ENCODE measurements at places on chromosomes 7 and 10.

DNA sequence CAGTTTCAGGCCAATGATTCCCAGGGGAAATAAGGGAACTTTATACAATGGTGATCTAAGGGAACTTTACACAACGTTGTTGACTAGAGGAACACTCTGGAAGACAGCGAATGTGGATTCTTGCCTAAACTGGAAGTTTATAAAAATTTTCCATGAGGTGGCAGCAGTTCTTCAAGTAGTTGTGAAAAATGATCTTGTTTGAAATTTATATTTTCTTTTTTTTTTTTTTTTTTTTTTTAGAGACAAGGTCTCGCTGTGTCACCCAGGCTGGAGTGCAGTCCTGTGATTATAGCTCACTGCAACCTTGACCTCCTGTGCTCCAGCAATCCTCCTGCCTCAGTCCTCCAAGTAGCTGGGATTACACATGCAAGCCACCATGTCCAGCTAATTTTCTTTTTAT, 32.1 kb upstream of the GTF2I start:
- peak; percentile 2 for DNase-seq

- no peak for DNase-seq
Measured at GRCh38 chr7:155296006-155296787, 1.5 kb upstream of the INSIG1 start.

GRCh38 chr10:116521424-116522290, 24.1 kb upstream of the PNLIP start:
- no peak for DNase-seq

DNA sequence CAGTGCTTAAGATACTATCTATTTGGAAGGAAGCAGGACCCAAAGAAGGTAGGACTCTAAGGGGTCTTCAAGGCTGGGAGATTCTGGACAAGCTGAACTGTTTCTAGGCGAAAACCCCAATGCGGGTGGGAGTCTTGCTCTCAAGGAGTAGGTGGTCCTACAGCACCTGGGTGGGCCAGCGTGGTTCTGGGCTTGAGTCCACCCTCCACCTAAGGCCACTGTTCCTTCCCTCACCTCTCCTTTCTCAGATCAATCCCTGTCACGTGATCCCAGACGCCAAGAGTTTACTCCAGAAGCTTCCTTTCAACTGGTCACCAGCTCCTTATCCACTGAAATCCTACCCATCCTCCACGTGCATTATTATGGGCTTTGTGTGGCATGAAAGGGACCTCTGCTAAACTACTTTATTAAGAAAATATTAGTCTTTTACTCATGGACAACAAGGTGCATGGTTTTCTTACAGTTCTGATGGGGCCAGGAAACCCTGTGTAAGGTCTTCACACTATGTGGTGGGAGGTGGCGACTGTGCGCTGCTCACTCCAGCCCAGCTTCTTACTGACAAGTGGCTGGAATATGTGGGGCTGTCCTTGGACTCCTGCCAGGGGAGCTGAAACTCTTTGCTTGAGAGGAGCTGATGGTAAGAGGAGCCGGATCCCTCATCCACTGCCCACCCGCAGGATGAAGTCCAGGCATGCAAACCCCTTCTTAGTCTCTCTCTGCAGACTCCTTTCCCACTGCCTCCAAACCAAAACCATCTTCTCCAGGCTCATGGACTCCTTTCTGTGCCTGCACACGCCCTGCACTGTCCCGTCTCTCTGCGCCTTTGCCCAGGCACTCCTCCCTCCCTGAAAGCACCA, 1.6 kb downstream of the ZNF746 start:
- peak; percentile 47 for DNase-seq

- DNase-seq = no peak
Measured at GRCh38 chr10:117804470-117805011, 242.2 kb downstream of the RAB11FIP2 start.

GRCh38 chr7:102117743-102118142, 168.9 kb upstream of the SH2B2 start:
- DNase-seq = no peak

DNA sequence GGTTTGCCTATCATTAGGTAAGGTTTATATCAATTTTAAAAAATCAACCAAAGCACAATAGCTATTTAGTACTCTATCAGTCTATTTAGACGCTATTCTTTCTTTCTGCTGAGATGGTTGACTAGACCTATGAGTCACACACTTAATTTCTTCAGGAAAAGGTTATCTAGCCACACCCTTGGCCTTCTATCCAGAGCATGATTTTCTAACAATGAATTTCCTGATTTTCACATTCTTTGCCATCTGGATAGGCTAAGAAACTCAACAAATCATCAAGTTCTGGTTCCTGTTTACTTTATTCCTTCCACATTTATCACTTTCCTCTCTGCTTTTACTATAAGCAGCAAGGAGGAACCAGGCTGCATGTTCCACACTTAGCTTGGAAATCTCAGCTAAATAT, 8.1 kb downstream of the PRPS1L1 start:
- no peak for DNase-seq

DNA sequence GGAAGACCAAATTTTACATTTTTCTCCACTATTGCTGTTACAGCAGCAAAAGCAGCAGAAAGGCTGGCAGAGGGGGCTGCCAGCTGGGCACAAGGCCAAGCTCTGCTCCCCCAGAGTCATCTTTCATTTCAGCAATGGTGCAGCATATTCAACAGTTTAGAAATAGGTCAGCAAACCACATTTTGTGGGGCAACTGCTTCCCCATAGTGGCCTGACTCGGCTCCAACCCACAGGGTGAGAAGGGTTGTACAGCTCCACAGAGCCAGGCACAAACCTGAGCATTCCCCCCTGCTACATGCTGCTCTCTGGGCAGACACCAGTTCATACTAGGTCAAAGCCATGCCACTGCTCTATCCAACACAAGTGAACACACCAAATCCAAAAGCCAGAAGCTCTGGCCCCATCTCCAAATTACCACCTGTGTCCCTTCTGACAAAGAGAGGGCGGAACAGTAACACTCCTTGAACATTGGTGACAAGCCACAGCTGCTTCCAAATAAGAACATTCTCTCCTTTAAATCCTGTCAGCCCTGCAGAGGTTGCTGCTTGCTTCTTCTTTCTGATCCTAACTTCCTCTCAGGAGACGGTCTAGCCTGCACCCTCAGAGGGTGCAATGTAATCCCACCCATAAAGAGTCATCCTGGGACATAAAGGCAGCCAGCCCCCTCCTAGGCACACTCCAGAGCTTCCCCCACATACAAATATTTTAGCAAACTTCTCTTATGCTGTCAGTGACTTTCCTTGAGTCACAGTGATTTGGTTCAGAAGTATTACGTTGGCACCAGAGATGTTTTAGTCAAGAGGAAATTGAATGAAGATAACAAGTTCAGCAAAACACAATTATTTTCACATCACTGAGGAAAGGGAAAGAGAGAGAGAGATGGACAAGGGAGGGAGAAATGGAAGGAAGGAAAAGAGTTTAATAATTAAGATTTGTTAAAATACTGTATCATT, 39.0 kb upstream of the SLIT1 start:
- no peak for DNase-seq

DNA sequence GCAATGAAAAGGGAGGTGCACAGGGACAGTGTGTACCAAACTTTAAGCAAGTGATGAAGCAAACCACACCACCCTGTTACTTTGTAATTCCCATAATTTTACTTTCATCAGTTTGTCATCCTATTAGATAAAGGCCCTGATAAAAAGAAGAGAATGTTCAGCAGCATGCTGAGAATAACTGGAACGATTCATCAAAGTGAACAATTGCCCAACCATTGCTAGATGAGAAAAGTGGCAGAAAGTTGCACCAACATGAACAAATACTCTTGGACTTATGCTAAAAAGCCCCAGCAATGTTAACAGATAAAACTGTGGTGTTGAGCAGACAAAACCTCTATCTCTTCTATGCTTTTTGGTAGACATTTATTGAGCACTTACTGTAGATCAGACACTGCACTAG, 75.5 kb upstream of the PCGF5 start:
- DNase-seq = no peak

DNA sequence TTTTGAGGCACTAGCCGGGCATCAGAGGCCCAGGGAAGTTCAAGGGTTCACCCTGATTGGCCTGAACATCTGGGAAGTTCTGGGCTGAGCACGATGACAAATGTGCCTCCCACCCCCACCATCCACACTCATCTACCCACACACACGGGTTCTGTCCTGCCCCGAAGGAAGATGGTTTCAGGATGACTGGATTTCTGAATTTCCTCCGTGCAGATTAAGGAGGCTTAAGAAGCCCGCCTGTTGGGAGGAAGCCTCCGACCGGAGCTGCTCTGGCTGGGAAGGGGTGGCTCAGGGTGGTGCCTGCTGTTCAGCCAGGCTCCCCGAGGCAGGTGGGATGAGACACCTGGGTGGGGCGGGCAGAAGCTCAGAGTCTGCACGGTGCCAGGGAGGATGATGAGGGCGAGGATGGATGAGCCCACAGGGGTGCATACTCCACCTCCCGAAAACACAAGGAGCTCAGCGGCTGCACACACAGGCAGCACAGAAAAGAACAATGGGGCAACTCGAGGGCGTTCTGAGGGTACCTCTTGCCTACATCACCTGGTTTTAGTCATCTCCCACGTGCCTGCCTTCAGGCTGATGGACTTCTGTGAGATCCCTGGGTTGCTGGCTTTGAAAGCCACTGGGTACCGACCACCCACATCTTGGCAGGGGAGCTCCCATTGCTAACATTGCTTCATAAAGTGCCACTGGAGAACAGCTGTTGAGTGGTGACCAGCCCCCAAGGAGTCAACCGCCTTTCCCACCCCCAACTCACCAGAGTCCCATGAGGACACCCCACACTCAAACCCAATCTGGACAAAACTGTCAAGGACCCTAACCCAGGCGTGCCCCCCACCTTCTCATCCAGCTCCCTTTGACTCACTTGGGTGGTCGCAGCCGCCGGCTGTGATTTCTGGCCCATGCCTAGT, 41.2 kb downstream of the CALML3 start:
- DNase-seq = no peak

DNA sequence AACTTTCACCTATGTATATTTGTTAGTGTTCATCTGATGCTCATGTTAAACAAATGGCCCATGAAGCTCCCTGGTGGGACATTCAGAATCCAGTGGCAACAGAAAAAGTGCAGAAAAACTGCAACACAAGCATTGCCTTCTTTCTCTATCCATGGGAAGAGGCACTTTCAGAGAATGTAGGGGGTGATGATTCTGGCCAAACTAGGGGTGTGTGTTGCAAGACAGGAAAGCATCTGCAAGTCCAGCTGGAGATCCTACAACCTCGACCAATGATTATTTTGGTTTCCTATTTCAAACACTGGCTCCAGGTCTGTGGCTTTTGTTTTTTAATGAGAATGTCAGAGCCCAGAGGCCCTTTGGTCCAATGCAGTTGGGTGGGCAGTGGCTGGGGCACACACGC, 198.7 kb downstream of the CXCL12 start:
- DNase-seq = no peak

DNA sequence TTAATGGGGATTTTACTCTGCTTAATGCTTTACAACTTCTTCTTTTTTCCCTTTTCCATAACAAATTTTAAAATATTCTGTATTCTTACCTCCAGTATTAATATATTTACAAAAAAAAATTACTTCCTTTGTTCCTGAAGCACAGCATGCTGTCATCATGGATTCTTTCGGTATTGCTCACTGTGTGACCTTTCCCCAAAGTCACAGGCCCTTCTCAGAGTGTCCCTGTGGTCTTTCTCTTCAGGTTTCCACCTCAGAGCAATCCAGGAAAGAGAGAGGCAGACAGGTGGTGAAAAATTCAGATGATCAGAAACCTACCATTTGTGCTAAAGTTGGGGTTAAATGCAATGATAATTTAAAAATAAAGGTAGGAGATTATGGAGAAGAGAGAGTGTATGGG, 13.0 kb downstream of the AOAH start:
- no peak for DNase-seq

- no peak for DNase-seq
Measured at GRCh38 chr7:14501436-14501835, 401.1 kb downstream of the DGKB start.

DNA sequence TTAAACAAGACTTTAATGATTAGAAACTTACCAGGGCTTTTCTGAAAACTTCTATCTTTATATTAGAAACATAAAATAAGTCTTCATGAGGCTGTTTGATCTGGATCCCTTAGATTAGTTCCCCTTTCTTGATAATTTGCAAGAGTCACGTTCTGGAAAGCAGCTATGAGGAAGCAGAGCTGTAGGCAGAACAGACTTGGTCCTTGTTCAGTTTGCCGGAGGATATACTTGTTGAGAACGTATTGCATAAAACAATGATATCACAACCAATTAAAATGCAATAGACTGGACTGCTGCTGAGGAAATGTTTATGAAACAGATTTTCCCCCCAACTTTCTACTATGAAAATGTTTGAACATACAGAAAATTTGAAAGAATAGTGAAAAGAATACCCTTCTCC, 2.8 kb downstream of the SAMD9L start:
- no peak for DNase-seq

DNA sequence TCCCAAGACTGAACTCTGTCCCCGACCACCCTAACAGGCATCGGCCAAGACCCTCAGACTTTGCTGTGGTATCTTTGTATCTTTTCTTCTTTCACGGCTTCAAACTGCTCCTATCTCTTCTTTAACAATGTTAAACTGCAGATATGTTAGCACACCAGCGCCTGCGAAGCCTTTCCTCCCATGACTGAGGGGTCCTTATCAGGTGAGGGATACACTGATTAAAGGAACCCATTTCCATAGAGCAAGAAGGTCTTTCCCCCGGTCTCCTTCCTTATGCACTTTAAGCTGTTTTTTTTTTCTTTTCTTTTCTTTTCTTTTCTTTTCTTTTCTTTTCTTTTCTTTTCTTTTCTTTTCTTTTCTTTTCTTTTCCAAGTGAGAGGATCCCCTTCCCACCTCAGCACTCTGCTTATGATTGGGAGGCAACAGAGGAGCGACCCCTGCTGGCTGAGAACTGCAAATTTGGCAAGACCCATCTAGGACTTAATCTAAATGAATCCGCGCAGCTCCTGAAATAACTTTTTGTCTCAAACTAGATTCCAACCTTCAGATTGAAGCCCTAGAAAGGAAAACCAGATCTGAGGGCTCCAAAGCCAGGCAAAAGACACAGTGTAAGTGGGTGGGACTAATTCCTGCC, 109.9 kb downstream of the ITGB8 start:
- DNase-seq = no peak

DNA sequence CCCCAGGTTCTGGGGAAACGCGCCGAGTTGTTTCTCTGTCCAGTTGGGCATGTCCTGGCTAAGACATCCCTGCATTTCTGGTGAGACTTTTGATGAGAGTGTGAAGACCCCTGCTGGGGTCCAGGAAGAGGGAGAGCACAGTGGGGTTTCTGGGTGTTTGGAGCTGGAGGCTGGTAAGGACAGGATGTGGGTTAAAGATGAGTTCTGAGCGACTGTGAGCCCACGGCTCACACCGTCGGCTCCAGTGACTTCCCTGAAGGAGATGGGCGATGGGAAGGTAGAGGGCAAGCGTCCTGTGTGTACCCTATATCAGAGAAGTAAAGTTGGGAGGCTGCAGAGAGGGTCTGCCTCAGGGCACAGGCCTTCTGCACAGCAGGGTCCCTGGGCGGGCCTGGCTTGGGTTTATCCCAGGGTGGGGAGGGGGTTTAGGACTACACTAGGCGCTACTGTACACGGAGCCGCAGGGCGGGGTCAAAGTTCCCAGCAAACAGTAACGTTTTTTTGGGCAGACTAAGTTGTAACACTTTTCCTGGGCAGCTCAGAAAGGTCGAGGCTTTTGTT, 3.6 kb downstream of the EMX2 start:
- no peak for DNase-seq
